ENCODE measurements at places on chromosomes 4 and X.

- no peak for DNase-seq
Observed at GRCh38 chr4:5424211-5424610, 284.1 kb downstream of the EVC2 start.

DNA sequence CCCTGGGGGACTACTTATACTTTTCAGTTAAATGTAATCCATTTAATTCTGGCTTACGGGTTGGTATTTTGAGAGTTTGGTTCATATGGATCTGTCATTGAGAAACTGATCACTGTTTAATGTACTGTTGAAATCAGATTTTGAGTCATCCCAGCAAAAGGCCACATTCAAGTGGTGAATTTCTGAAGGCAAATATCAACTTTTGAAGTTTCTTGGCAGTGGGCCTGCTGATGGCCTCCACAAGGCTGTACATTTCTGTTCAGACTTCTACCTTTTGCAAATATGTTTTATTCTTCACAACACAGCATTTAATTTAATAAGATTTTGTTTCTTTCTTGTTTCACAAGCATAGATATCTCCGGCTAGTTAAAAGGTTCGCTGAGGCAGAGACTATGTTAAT, 138.7 kb downstream of the PDGFC start:
- DNase-seq = no peak

DNA sequence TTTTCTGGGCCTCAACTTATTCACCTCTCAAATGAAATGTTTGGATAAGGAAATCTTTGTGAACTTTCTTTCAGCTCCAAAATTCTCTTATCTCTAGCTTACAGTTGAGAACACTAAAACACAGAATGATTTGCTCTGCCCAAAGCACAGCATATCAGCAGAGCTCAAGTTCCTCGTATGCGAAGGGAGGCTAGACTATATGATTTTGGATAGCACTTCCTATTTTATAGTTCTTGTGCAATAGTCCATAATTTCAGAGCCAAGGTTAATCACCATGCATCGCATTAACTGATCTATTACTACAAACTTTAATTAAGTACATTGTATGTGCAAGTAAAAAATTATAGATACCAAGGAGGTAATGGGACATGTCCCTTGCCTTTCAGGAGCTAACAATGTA, 27.0 kb upstream of the KLHL13 start:
- DNase-seq = no peak

GRCh38 chr4:170281027-170281426, 191.3 kb upstream of the AADAT start:
- no peak for DNase-seq

DNA sequence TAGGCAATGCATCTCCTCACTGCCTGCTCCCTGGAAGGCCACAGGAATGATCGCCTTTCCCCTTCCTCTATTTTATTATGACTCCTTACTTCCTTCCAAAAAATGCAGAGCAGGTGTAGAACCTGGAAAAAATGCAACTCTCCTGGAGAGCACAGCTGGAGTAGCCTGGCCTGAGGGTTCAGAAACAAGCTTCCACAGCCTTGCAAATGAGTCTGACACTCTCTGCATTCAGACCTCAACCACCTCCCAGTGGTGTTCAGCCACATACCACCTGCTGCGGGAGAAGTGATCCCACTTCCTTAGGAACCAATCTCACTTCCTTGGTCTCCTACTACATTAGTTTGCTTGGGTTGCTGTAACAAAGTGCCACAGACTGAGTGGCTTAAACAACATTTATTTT, 368.1 kb upstream of the NOCT start:
- no peak for DNase-seq

DNA sequence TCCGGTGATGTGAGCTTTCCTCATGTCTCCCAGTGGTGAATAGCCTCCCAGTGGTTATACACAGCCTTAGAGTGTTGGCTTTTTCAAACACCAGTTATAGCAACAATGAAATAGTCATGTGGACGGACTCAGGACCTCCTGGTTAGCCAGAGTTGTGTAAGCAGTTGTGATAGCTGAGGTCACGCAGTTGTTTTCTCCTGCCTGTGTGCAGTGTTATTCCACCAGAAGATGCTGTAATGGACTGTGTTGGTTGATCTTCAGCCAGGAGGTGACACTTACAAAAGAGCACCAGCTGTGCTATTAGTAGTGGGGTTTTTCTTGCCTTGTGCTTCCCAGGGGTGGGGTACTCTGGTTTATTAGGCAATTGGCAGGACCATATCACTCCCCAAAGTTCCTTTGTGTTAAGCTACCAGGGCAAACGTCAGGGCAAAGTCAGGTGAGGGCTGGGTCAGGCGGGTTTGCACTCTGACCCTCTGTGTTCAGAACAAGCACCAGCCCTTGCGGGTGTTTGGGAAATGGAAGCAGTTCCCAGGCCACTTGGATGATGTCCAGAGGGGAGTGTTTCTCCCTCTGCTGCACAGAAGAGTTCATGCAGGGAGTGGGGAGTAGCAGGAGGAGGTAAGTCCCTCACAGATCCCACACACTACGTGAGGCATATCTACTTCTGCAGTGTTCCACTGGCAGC, 252.6 kb downstream of the TMEM47 start:
- DNase-seq = no peak

- no peak for DNase-seq
Observed at GRCh38 chr4:82430964-82431745, 765 bp downstream of the ENOPH1 start.

GRCh38 chr4:30924495-30924894, 204.3 kb downstream of the PCDH7 start:
- no peak for DNase-seq

- peak; percentile 40 for DNase-seq
Observed at GRCh38 chrX:13373431-13374187, 53.8 kb upstream of the ATXN3L start.

- DNase-seq = no peak
Observed at GRCh38 chrX:30941898-30942297, 52.8 kb upstream of the TAB3 start.

DNA sequence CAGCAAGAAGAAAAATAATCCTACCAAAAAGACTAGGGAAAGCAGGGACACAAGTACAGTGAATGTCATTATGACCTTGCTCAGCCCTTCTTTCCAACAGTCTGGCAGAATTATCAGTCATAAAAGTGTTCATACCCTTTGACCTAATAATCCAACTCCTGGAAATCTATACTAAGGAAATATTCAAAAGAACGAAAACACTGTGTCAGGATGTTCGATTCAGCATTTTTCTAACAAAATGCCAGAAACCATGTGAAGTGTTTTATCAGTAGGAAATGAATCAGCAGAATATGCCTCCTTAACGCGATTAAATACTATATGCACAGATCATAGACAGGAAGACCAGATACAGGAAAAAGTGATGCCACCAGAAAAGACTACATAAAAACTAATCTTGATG, 16.2 kb upstream of the S100G start:
- peak; percentile 18 for DNase-seq

DNA sequence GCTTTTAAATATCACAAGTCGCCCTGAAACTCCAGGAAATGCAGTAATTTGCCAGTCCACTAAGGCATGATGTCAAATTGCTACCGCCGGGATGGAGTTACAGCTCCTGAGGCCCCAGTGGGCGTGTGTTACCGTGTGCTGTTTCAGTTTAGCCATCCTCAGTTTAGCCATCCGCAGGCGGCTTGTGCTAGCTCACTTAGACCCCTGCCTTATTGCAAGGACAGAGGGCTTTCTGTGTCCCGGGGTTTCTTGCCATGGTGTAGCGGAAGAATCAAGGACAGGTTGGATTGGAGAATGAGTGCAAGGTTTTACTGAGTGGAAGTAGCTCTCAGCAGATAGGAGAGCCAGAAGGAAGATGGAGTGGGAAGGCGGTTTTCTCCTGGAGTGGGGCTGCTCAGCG, 33.8 kb upstream of the LRBA start:
- DNase-seq = no peak

DNA sequence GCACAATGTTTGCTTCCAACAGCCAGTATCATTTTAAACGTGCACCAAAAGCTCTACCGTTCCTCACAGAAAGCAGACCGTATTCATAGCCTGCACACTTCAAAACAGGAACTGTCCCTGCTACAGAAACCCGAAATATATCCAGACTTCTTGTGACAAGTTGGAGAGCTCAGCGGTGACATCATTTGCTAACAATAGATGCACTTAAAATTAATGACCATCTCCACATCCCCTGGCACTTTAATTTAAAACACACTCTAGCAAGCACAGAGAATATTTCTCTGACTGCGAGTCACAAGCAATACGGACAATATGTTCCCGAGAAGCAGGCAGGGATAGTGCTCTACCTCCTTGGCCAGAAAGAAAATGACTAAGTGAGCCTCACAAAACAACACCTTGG, 2.5 kb downstream of the NYX start:
- peak; percentile 17 for DNase-seq

DNA sequence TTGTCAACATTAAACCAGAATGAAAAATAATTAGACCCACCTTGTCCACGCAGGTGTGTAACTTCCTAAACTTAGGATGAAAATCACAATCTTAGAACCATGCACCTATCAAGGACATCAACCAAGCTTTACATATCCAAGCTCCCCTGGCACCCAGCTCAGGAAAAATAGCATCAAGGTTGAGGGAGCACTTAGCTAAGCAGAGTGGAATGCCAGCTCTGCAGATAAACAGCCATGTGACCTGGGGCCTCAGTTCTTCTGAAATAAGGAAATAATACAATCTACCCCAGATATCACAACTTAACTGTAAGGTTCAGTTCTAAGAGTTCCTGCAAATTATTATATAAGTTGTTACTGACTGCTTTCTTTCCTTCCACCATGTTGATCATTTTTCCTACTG, 64.7 kb downstream of the DHX15 start:
- peak; percentile 46 for DNase-seq

- no peak for DNase-seq
Observed at GRCh38 chr4:37367901-37368300, 123.4 kb downstream of the NWD2 start.

- no peak for DNase-seq
Observed at GRCh38 chrX:39629001-39629400, 468.8 kb downstream of the BCOR start.

DNA sequence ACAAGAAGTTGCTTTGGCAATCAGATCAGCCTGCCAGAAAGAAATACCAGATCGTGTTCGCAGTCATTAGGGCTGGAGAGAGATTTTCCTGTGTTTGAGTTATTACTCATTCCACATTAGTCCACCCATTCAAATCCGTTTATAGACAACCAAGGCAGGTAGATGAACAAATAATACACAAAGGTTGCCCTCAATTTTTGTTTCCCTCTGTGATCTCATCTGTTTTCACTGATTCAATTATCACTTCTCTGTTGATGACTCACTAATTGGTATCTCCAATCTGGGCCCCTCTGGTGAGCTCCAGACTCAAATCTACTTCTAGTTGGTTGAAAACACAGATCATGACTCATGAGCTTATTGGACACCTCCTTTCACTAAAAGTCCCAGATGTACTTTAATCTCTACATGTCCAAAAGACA, 54.5 kb downstream of the CHM start:
- DNase-seq = peak; percentile 7

DNA sequence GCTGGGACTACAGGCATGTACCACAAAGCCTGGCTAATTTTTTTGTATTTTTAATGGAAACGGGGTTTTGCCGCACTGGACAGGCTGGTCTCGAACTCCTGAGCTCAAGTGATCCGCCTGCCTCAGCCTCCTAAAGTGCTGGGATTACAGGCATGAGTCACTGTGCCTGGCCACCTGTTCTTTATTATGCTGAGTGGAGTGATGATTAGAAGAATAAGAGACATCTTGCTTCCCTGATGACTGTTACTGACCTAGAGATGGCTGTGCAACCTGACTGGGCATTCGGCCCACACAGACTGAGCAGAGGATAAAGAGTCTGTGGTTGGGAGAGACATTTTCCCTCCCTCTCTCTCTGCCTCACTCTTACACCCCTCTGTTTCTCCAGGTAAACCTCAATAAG, 56.7 kb downstream of the SPINK2 start:
- peak; percentile 48 for DNase-seq

DNA sequence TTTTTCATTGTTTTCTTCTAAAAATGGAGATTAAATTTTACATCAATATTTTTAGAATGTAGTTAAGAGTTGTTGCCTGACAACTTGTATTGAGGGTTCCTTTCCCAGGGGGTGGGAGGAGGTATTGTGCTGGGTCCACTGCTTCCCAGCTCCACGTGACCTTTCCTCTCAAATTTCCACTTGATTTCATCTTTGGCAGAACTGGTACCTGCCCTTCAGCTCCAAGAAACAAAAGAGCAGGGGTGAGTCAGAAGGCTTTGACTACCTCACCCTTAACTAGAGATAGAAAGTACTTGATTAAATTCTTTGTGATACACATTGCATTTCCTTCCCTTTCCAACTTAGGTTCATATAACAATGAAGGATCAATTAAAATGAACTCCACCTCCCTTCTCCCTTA, 19.7 kb downstream of the TRIM2 start:
- DNase-seq = peak; percentile 35

DNA sequence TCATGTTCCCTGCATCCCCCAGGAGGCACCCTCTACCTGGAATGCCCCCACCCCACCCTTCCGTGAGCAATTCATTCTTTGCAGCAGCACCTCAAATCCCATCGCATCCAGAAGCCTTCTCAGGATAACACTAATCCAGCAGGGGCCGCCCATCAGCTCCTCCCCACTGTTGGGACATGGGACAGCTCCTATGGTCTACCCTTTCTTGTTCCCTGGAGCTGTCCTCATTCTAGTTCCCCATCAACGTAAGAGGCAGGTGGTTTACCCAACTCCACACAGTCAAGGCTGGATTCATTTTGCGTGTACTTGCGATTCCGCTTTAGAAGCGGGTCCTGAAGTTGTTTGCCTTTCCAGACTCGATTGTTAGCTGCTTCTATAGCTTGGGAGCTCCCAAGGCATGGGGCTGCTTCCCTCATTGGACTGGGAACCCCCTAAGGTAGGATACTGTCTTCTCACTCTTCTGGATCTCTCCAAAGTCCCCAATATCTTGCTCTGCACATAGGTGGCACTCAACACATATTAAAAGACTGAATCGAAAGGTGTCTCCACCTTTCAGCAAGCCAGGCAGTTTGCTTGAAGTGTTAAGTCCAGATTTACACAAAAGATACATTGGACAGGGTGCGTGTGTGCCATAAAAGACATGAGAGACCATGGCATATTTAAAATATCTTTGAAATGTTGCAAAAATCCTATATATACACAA, 942 bp upstream of the APLN start:
- no peak for DNase-seq

DNA sequence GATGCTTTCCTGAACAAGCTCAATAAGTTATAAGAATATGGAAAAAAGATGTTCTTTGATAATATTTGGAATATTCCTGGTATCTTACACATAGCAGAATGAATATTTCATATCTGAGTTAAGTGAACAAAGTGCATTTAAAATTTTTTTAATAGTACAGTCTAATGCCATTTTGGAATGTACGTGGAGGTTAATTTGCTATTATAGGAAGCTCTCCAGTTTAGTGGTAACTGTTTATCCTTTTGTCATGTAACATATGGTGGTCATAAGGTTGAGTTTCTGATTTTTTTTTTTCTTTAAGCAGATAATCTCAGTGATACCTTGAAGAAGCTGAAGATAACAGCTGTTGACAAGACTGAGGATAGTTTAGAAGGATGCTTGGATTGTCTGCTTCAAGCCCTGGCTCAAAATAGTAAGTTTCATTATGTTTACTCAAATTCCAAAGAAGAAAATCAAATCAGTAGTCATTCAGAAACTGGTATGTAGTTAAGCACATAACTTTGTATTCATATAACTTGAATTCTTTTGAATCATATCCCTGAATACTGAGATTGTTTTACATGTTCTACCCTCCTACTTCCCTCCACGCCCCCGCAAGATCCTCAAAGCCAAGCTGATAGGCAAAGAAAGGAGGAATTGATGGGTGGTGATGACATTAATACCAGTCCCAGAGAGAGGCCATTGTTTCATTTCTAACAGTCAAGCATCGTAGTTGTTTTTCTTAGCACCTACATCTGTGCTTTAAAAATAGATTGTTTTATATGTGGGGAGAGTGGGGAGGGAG, 32.1 kb downstream of the RAP1GDS1 start:
- peak; percentile 5 for DNase-seq

GRCh38 chr4:57445686-57446085, 335.5 kb upstream of the IGFBP7 start:
- peak; percentile 3 for DNase-seq

Measured in EL (cell line).